ENCODE measurements at places on chromosomes 6 and 20.

DNA sequence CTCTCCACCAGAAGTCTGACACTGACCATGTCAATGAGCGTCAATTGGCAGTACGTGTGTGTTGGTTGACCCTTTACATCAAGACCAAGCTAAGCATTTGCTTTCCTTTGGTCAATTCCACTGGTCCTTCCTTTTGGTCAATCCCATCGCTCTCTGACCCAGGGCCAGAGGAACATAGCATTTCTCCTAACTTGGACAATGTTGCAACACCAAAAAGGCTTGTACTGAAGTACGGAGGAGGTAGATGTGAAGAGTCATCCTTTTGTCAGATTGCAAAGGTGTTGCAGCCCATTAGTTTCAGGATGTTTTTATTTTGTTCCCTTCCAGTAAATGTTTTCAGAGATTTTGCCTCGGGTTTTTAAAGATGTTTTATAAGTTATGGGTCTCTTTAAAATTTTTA lies 24.6 kb downstream of the EDN1 start:
- no peak for DNase-seq

DNA sequence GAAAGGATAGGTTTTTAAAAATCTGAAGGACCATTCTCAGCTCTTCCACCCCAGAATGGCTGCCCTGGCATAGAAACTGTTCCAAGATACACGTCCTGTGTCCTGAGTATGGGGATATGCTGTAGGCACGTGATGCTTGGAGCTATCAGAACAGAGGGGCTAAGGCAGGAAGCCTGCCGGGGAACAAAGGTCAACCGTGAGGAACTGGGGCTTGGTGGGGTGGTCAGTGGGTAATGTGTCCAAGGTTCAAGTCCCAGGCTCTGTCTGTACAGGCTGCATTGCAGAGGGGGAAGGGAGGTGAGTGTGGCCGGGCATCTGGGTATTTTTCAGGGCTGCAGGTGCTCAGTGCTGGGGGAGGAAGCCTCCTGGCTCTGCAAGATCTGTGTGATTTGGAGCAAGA lies 479.6 kb upstream of the CHD6 start:
- no peak for DNase-seq

- DNase-seq: no peak
Observed at GRCh38 chr6:150417250-150417649, 48.4 kb downstream of the IYD start.

DNA sequence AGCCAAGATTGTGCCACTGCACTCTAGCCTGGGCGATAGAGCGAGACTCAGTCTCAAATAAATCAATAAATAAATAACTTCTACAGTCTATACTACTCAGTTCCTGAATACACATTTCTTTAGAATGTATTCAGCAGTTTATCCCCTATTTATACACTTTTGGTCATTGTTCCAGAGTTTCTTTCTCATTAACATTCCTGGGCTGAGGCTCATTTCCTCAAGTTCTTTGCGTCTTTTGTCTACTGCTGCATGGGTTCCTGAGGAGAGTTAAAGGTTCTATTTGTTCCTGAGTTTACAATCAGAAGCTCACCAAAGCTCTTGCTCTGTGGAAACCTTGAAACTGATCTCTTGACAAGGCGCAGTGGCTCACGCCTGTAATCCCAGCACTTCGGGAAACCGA lies 37.7 kb upstream of the SASH1 start:
- DNase-seq: no peak

DNA sequence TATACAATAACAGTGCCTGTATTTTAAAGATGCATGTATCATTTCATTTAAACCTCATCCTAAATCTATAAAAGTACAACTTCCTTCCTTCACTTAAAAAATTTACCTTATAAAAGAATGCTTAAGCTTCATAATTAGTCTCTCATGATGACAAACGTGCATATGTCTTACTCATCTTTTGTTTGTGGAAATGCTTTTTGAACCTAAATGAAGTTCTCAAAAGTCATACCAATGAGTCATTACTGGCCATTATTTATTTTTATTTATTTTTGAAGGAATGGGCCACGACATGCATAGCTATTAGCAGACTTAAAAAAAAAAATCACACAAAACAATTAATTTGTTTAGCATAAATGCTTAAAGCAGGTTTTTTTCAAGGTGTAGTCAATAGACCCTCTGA lies 3.7 kb downstream of the TFB1M start:
- no peak for DNase-seq

- DNase-seq: no peak
Observed at GRCh38 chr20:24669701-24670100, 200.3 kb downstream of the SYNDIG1 start.

DNA sequence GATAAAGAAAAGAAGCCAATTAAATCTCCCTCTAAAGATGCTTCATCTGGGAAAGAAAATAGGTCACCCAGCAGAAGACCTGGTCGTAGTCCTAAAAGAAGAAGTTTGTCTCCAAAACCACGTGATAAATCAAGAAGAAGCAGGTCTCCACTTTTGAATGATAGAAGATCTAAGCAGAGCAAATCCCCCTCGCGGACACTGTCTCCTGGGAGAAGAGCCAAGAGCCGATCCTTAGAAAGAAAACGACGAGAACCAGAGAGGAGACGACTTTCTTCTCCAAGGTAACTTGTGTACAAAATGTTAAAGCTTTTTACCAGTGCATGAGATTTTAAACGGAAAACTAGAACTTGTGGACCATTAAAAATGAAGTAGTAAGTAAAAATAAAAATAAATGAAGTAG lies 46.5 kb downstream of the FAM217A start:
- no peak for DNase-seq

DNA sequence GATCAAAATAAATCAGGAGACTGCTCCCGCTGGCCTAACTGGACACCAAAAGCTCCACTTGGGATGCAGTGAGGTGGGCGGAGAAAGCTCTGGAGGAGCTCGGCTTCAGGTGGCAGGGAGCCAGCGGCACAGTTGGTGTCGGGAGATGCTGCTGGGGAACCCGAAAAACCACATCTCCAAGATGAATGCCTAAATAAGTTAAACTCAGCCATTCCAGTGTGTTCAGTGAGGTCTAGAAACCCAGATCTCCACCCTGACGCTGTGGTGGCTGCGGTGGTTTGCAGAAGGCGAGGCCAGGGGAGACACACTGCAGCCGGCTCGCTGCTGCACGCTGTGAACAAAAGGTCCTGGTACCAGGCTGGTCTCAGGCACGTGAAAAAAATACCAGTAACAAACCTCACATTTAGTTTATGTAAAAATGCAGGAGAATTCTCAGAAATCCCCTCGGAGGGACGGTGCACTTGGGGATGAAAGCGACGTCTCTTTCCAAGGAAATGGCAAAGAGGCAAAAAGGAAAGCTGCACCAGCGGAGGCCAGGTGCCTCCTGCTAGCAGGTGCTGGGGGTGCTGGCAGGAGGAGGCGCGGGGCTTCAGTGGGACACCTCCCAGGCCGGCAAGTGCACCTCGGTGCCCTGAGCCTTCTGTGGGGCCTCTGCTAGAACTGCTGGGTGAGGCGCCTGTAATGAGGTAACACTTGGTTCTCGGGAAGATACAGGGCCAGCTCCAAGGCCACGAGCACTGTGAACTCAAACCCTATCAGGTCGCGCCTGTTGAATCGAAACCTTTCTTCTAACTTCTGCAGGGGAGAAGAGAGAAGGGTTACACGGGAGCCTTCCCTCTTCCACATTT lies 3.6 kb downstream of the RPS21 start:
- DNase-seq: no peak

DNA sequence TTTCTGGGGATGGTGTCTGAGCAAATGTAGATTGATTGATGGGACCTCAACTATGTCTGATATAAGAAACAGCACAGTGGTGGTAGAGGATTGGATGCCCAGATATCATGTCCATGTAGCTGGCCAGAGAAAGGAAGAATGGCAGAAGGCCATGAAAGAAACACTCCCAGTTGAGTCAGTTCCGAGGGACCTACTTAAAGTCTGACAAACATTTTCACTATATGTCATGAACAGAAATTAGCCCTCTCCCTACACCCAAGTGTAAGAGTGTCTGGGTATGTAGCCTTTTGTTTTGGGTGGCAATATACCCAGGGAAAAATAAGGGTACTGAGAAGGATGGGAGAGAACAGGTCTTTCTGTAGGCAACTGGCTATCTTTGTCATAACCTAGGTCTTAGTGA lies 434.2 kb downstream of the BCKDHB start:
- DNase-seq: no peak

DNA sequence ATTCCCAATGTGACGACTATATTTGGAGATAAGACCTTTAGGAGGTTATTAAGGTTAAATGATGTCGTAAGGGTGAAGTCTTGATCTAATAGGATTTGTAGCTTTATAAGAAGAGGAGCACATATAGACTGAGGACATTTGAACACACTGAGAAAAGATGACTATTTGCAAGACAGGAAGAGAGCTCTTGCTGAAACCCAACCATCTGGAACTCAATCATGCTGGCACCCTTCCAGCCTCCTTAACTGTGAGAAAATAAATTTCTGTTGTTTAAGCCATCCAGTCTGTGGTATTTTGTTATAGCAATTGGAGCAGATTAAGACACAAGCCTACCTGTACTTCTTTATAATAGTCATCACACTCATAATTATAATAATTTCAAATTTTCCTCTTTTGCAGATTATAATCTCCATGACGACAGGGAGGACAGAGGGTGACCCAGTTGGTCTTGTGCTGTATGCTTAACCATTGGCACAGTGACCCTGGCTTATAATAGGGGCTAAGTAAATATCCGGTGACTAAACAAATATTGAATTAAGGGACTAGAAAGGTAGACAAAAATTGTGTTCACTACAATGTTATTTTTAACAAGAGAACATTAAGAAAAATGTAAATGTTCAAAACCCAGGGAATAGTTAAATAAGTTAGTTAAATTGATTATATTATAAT lies 206.4 kb upstream of the HDDC2 start:
- DNase-seq: no peak

- DNase-seq: no peak
Observed at GRCh38 chr6:157868835-157869234, 45.8 kb downstream of the SNX9 start.

DNA sequence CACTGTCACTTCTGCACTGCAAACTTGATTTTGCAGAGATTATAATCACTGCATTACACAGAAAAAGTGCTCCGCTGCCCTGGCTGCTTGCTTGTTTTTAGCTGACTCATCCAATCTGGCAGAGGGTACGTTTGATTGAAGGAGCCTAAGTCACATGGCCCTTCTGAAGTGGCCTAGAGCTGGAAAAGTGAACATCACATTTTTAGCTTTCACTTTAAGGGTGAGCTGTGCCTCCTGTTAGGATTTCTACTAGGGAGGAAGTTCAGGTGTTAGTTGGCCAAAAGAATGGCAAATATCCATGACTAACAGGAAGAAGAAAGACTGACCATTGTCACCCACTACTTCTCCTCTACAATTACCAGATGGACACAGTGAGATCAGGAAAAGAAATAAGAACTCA lies 889.1 kb upstream of the MAP3K7 start:
- no peak for DNase-seq

DNA sequence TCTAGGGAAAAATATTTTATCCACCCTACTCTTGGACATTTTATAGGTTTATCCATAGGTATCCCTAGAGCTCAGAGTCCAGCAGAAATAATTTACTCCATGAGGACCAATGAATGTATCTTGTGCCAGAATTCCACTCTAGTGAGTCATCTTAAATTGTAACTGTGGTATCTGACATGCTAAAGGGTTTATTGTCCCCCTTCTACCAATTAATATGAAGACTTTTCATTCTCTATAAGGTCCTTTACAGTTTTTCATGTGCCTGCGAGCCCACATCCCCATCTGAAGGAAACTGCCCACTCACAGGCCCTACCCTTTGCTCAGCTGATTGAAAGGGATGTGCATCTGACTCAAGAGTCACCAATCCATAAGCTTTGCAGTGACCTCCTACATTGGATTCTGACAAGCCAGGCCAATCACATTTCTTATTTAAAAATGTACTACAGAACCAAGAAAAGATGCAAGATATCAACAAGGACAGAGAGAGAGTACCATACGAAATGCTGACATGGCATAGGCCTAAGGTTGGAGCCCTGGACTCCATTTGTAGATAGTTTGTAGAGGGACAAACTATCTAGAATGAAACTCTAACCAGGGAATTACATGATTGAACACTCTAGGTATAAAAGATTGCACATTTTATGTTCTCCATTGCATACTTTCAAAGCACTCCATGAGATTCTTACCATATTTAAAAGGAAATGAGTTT lies 93.4 kb upstream of the DEFB112 start:
- no peak for DNase-seq

DNA sequence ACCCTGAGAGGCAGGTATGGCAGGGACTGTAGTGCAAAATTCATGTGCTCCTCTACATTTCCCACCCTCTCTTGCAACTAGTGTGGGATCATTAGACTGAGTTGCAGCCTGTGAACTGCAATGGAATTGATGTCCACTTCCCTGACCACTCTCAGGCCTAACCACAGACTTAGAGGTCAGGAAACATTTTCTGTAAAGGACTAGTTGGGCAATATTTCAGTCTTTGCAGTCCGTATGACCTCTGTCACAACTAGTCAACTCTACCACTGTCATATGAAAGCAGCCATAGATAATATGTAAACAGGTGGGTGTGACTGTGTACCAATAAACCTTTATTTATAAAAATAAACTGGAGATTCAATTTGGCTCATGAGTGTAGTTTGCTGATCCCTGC lies 134.4 kb upstream of the TOP1 start:
- no peak for DNase-seq

GRCh38 chr6:41519745-41520699 lies 26.2 kb upstream of the FOXP4 start:
- DNase-seq: no peak

DNA sequence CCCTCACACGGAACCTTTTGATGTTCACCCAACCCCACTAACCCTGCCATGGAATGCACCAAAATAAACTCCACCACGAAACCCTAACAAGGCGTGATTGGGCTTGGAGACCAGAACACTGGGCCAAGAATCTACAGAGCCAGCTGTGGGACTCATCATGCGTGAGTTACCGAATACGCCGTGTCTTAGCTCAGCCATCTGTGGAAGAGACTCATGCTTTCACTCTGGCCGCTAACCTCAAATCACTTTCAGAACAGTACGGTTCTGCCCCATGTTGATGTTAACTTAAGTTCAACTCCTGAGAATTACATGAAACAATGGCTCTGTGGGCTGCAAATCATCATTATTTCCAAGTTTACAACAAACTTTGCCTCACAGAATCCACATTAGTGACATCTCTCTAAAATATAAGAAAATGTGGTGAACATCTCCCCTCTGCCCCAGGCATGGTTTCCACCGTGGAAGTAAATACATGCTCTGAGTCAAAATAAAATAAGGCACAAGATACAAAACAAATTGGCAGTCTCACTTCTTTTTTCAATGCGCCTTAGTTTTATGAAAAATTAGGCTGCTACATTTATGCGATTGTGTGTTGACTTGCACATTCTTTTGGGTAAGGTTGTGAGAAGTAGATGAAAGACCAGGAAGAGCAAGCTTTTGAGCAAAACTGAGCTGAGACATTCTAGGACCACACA lies 308.9 kb upstream of the EXOC2 start:
- no peak for DNase-seq

GRCh38 chr6:56890683-56891429 lies 64.1 kb upstream of the BEND6 start:
- no peak for DNase-seq

DNA sequence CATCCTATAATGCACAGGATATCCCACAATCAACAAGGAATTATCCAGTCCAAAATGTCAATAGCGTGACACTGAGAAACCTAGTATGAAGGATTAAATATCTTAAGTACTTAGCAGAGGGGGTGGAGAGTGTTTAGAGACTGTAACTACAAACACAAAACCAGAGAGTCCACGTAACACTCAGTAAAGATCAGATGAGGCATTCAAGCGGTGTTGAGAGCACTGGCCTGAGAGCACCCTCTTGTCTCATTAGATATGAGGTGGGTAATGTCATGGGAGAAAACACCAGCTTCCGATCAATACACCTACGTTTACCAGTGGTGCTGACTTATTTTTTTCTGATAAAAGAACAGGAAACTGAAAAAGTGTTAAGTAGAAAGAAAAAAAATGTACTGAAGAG lies 2.3 kb downstream of the FAM184A start:
- no peak for DNase-seq
